LNCaP clone FGC (cell line): ENCODE measurements at places on chromosomes 5 and 9.

DNA sequence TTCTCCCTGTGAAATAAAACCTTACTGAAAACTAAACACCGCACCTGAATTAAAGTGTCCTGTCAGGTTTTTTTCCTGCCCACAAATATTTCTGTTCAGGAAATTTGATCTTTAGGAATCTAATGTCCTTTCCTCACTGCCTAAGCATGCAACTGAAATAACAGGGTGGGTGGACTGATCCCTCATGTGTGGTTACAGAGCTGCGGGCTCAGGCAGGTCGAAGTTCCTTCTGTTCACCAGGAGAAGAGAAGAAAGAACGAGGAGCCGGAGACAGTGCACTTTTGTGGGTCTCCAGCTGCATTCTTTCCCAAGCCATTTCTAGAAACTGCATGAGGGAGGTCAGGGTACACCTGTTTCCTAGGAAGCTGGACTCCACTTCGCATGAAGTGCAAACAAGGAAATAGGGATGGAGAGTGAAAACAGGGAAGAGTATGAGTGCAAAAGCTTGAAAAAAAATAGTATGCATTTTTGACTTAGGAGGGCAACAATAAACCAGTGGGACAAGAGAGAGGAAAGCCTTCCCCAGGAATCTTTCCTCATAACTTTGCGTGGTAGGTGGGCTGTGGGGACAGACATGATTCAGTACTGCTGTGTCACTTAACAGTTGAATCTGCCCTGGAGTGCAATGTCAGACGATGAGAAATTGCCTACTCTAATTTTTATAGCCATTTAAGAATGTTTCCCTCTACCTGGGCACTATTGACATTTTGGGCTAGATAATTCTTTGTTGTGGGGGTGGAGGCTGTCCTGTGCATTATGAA, 60.3 kb downstream of the GCNT1 start:
- DNase-seq: no peak

DNA sequence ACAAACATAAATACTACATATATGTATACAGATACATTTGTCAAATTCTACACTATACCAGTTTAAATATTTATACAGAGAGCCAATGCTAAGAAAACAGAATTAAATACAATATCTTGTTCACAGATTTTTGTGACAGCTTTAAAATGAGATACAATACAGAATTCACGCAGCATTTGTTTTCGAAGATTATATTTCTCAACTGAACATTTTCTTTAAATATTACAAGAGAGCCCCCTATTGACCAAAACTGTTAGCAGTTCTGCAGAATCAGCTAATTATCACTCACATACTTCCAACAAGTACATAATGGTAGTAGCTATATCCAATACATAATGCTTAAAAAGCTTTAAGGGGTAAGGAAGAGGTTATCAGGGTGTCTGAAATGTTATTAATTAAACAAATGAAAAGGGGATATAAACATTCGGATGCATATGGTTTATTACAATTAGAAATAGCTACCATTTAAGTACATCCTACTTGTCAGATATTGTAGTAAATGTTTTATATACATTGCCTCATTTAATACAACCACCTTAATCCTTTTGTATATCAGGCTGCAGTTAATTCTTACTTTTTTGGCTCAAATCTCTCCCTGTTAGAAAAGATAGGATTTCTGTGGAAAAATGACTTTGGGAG, 31.7 kb downstream of the ZDHHC21 start:
- no peak for DNase-seq

- DNase-seq: no peak
Measured at GRCh38 chr9:122219856-122220672, 8.7 kb downstream of the LHX6 start.

- DNase-seq: no peak
Measured at GRCh38 chr5:84695330-84695729, 310.6 kb upstream of the EDIL3 start.

DNA sequence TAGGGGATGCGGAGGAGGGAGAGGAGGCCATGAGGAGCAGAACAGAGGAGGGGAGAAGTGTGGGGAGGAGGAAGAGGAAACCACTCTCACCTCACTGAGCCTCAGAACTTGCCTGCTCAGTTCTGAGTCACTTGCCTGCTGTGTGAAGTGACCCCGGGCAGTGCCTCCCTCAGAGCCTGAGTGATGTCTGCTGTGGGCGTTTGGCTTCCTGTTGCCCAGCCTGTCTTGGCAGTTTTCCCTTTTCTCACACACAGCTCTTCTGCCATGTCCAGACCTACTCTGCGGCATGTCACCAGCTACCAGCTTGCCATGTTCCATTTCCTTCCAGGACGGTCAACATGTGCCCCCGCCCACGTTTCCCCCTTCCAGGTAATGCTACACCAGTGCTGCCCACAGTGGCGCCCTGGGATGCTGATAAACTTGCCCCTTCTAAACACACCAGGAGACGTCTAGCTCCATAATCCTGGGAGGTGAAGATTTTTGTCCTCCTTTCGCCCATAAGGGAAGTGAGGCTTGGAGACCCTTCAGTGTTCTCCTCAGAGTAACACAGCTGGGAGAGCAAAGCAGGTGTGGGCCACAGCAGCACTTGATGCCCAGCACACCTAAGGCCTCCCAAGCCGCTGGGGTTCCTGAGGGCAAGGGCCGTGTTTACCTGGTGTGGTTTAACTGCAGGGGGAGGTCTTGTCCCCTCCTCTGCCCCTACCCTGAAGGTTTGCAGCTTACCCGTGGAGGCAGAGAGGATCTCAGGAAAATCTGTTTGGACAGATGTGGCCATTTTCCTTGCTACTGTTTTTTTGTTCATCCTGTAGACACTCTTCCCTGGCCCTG, 63.8 kb upstream of the RNF130 start:
- DNase-seq: no peak

DNA sequence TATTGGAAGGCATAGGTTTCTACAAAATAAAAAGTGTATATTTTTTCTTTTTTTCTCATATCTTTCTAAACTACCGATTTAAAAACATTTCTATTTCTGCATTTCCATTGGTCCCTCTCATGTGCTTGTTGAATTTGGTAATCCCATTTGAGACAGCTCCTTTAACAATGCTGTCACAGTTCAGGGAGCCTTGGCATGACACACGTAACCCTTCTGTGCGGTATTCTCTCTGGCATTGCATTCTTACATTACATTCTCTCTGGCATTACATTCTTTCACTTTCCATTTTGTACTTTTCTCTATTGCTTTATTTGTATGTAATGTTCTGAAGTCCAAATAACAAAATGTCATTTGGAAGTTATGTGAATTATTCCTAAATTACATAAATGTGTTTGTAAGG, 150.7 kb upstream of the RASGRF2 start:
- no peak for DNase-seq

- no peak for DNase-seq
Measured at GRCh38 chr9:115006660-115007059, 76.3 kb upstream of the TNFSF8 start.
